ENCODE measurements at places on chromosomes 7 and 10.

- no peak for DNase-seq
Observed at GRCh38 chr10:83574770-83575169, 564.5 kb upstream of the GHITM start.

DNA sequence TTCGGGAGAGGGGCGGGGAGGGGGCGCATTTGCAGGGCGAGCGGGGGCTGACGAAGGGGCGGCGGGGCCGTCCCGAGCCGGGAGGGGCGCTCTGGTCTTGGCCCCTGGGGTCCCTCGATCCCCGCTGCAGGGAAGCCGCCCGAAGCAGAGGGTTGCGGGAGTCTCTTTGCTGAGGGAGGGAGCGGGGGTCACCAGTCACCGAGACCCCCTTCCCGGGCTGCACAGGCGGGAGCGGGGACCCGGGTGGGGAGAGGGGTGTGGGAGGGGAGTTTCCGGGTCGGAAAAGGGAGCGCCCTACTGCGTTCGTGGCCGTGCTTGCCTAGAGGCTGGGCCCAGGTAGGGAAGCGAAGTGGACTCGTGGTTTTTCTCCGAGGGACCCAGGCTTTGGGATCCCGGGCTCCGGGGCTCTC is 422 bp downstream of the AP1S1 start:
- DNase-seq = no peak

DNA sequence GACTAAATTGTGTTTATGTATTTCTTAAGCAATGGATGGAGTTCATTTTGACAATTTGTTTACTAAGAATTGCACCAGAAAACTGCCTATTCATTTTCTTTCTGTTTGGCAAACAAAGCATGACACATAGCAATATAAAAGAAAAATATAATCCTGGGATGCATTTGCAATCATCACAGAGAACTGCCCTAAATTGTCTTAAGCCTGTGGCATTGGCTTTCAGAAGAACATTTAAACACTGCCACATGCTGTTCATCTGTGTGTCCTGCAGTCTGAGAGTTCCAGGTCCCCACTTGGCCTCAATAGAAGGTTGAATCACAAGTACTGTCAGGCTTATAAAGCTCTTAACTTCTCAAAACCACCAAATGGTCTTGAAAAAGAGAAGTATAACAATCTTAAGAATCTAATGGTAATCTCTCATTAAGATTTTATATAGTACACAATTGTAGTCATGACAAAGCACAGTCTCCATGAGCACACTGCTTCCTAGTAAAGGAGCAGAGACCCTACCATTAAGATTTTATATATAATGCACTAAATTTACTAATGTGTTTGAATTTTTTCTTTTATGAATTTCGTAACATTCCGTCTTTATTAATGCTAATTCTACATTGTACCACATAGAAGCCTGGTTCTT is 29.9 kb downstream of the RNLS start:
- peak; percentile 78 for DNase-seq

DNA sequence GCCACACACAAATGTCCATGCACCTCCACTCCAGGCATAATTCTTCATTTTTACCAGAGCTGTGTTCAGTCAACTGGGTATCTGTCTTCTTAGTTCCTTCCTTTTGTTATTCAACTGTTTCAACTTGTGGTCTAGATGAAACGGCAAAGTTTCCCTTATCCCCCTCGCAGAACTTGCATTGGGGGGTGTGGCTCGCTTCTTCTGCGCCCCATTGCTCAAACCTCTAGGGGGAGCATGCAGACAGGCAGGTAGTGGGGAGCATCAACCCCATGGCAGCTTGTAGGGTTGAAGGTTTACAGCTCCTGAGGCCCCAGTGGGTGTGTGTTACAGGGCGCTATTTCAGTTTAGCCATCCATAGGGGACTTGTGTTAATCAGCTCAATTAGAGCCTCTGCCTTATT is 38.3 kb upstream of the COBL start:
- DNase-seq = no peak

- no peak for DNase-seq
Observed at GRCh38 chr7:69603351-69603750, 5.1 kb downstream of the AUTS2 start.

DNA sequence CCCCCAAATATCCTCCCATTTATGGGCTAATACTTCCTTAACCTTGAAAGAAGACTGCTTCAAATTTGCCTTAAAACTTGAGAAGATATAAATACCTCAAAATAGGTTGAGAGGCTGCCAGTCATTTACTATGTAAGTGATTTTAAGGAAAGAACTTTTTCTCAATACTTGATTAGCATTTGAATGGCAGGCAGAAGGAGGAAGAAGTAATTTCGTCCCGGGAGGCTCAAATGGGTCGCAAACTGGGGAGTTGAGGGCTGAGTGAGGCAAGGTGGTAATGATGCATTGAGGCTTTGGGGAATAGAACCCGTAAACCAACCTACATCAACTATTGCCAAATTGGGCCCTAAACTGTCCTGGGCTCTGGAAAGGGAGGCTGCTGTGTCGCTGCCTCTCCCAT is 11.1 kb downstream of the CAMK1D start:
- DNase-seq = no peak

GRCh38 chr7:142463401-142463850 is 205.6 kb upstream of the PRSS58 start:
- DNase-seq = no peak

DNA sequence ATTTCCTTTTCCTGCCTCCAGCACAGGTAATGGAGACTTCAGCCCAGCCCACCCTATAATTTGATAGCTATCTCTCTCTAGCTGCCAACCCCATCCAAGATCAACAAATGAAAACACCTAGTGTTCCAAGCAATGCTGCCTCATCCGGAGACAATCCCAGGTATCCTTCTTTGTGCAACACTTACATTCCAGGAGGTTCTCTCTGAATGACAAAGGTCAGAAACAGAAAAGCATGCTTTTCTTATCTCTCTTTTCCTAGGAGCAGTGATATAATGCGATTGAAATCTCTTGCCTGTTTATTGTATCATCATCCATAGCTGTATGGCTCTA is 699.3 kb downstream of the INHBA start:
- peak; percentile 59 for DNase-seq
